Fibroblast of skin of scalp (primary cell): ENCODE measurements at places on chromosomes 12 and 14.

DNA sequence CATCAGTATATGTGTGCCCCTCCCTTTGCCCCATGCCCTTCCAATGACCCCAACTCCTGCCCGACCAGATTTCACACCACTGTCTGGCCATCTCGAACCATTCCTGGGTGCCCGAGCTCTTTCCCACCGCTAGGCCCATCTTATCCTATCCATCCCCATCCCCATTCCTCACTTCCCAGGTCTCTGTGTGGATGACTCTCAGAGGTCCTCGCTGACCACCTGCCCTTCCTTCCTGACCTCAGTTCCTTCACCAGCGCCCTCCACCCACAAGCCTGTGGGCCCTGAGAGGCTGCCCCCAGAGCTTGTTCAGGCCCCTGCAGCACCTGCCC lies 49.1 kb downstream of the CYP46A1 start:
- no peak for DNase-seq

GRCh38 chr14:34981743-34982420 lies 910 bp upstream of the SRP54 start:
- DNase-seq: peak; percentile 61

DNA sequence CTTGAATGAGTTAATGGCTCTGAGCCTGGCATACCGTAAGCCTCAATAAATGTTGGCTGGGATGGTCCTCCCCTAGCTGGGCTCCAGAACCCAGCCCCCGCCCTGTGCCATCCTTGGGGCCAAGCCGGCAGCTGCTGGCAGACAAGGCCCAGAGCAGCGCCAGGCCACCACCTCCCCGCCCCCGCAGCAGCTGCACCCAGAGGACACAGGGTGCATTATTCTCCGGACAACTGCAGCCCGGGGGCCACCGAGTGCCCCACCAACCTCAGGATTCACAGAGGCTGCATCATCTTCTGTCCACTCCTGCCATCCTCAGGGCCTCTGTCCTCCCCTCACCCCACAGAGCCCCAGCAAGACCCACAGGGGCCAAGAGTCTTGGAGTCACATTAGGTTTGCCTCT lies 92.7 kb downstream of the NCOR2 start:
- DNase-seq: no peak

GRCh38 chr12:62834971-62835547 lies 99.9 kb downstream of the PPM1H start:
- DNase-seq: no peak

GRCh38 chr12:28258998-28259397 lies 68.7 kb downstream of the CCDC91 start:
- DNase-seq: peak; percentile 36

GRCh38 chr12:95470300-95470699 lies 3.7 kb upstream of the METAP2 start:
- DNase-seq: no peak

GRCh38 chr14:95336192-95336760 lies 16.6 kb upstream of the CLMN start:
- DNase-seq: no peak

DNA sequence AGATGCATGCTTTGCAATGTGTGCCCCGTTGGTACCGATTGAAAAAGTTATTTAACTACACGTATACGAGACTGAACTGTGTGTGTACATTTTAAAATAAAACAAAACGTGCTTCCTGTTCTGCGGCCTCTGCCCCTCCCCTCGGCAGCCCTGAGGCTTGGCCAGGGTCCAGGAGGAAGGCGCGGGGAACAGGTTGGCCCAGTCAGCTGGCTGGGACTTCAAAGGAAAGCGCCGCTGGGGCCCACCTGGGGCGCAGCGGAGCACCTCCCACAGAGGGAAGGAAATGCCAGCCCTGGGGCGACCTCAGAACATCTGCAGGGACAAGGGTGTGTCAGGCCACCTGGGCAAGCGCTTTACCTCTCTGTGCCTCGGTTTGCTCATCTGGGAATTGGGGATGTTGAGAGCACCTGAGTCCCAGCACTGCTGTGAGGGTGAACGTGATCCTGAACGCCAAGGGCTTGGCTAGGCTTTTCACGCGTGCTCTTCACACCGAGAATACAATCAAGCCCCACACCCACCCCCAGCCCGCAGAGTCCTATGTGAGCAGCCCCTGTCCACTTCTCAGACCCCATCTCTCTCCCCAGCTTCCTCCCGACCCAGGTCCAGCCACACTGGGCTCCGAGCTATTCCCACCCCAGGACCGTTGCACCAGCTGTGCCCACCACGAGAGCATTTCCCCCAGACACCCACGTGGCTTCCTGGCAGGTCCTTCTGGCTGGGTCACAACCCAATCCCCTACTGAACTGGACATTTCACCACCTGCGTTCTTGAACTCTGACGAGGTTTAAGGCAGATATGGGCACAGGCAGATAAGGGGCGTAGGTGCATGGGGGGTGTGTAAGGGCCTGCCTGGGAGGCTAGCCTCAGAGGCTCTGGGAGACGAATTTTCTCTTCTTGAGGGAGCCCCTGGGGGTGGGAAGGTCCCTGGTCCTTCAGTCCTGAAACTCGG lies 41.9 kb upstream of the NCOR2 start:
- peak; percentile 37 for DNase-seq

DNA sequence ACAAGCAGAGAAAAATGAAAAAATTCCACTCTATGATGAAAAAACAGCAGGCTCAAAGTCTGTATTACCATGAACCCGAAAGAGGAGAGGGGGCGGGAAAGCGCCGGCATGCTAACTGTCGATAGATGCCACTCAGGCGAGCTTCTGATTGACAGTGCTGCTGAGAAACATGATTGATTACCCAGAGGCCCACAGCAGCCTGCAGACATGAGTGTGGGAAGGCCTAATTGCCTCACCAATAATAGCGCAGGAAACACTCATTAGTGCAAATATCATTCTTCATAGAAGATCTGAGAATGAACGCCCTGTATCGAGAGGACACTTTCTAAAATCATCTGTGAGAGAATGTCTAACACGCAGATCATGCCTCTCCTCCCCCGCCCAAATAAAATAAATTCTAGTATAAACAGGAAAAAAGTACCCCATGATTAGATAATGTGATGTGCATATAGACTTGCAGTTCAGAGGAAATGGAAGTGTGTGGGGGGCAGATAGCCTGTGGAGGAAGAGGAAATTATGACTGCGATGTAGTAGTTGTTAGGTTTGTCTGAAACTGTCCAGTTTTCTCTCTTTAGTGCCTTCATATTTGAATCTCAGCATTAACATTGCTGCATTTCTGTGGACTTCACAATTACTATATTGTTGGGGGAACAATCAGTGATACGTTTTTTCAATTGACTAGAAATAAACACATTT lies 15.6 kb downstream of the TPH2 start:
- DNase-seq: no peak

- no peak for DNase-seq
These were observed 165.2 kb upstream of the OTX2 start for GRCh38 chr14:56975521-56975920.

GRCh38 chr12:62840806-62841205 lies 94.1 kb downstream of the PPM1H start:
- no peak for DNase-seq

DNA sequence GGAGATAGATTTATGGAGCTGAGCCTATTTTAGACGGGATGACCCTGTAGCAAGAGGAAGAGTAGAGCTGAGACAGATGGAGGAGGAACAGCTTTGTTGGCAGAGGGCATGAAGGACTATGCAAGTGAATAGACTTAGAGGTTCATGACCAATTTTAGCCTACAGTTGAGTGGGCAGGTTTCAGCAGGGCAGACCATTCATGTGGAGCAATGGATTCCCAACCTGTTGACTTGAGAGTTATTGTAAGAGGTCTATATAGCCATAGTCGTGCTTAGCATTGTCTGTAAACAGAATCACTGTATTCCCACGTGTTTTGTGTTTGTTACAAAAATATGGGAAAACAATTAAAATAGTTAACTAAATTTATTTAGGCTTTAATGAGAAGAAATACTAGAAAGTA lies 116.8 kb downstream of the CFAP54 start:
- DNase-seq: no peak

DNA sequence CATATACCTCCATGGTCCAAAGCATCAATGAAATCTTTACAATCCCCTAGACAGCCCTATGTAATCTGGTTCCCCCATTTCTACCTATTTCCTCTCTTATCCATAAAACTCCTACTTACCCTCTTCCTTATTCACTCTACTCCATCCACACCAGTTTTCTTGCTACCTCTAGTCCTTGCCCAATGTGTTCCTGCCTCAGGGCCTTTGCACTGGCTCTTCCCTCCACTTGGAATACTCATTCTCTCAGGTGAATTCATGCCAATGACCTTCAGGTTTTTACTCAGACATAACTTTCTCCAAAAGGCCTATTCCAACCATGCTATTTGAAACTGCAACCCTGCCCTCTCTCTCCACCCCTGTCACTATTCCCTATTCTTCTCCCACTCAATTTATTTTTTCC lies 138.7 kb upstream of the KRR1 start:
- no peak for DNase-seq

- peak; percentile 1 for DNase-seq
These were observed 7.5 kb downstream of the KLRG1 start for GRCh38 chr12:8996682-8997405.

GRCh38 chr14:87992346-87992717 lies 650 bp downstream of the GALC start:
- DNase-seq: no peak

- DNase-seq: no peak
These were observed 2.0 kb upstream of the CACNA2D4 start for GRCh38 chr12:1920436-1920835.

GRCh38 chr14:24378981-24379906 lies 11.3 kb downstream of the NFATC4 start:
- no peak for DNase-seq

DNA sequence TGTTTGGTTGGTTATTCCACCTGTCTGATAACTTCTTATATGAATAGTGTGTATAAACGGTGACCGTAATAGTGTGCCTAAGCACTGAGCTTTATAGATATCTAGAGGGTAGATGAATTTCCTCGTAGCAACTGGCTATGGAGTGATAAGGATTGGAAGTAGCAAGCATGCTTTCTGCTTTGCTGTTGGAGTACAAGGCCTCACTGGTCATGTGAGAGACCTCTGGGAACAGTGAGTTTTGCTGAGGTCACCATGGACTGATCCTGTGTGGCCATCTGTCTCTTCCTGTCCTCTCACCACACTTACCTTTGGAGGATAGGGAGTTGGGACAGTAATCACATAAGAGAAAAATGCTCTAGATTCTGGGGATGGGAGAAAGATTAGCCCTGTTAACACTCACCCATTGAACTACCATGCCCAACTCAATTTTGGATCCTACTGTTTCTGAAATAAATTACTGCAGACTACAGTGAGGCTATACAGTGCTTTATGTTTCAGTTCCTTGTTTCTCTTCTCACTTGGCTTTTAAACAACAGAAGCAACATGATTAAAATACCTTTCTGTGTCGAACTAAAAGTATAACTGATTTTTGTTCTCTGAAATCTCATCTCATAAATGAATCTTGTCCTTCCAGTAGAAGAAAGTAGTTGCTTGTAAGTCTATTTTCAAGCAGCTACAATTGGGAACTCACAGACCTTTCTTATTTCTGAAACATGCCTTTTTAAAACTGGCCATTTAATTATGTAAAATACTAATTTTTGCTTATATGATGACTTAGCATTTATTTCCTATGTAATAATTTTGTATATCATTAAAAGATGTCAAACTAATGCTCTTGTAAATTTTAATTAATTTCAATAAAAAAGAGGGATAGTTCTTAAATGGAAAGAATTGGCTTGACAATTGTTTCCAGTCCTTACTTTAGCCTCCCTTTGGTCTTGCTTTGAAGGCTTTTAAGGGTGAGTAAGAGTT lies 8.3 kb downstream of the TMX1 start:
- no peak for DNase-seq

GRCh38 chr12:69816082-69816481 lies 8.9 kb upstream of the MYRFL start:
- no peak for DNase-seq

GRCh38 chr14:53355581-53356112 lies 202.5 kb upstream of the DDHD1 start:
- DNase-seq: peak; percentile 93

- DNase-seq: no peak
These were observed 43.8 kb downstream of the DDHD1 start for GRCh38 chr14:53109105-53110041.

- DNase-seq: no peak
These were observed 3.6 kb upstream of the BRMS1L start for GRCh38 chr14:35822501-35822900.

- no peak for DNase-seq
These were observed 570.1 kb downstream of the FSCB start for GRCh38 chr14:43937001-43937400.

DNA sequence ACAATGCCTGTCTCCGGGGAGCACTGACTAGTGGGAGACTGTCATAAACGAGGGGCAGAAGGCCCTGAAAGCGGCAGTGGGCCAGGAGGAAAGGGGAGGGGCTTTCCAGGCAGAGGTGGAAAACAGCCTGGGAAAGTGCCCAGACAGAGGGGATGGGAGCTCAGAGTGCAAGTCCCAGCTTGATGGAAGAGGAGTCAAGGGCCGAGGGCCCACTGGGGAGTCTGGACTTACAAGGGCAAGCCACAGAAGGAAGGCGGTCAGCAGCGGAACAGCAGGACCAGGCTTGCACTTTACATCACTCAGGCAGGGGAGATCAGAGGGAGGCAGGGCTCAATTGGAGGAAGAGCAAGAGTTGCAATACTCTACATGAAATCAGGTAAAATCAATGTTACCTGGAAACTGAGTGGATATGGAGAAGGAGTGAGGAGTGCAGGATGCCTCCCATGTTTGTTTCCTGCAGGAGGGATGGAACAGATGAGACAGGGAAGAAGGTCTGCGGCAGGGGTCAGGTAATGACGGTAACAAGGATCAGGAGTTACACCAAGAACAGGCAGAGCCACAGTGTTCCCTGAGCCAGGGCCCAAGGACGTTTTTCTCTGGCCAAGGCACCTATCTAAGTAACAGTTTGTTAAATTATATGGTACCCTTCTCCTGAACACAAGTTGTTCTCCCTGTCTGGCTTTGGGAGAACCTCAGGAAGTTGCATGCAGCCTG lies 23.8 kb downstream of the PXN start:
- DNase-seq: no peak

DNA sequence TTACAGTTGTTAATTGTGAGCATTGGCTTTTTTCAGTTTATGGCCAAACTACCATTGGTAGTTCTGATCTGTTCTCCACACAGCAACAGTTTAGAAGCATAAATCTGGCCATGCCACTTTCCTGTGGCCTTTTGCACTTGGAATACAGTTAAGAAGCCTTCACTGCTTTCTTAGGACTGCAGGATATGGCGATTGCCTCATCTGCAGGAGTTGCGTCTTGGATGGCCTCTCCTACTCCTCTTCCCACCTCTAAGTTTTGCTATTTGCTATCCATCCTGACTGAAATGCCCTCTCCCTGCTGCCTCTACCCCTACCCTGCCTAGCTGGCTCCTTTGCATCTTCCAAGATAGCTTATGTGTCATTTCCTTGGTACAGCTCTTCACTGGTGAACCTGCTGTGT lies 12.8 kb upstream of the BMAL2 start:
- DNase-seq: no peak

GRCh38 chr12:63802012-63802608 lies 22.4 kb downstream of the RXYLT1 start:
- peak; percentile 47 for DNase-seq

DNA sequence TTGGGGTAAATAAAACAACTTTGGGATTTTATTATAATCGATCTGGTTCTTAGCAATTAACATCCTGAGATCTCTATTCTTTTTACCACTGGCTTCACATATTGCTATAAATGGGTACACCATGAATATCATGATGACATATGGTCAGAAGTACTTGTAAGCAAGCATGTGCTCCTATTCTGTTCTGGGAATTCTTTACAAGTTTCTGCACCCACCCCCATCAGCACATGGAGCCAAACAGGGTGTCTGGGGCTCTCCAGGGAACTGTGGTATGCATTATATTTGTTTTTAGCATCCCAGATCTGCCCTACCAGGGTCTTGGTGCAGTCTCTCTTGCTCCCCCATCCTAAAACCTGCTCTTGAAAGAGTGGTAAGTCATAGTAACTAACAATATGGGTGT lies 31.3 kb downstream of the DMAC2L start:
- DNase-seq: peak; percentile 81
